ENCODE measurements at places on chromosomes 12 and 14.

GRCh38 chr14:85336817-85337216 is 193.1 kb upstream of the FLRT2 start:
- DNase-seq, result no peak

DNA sequence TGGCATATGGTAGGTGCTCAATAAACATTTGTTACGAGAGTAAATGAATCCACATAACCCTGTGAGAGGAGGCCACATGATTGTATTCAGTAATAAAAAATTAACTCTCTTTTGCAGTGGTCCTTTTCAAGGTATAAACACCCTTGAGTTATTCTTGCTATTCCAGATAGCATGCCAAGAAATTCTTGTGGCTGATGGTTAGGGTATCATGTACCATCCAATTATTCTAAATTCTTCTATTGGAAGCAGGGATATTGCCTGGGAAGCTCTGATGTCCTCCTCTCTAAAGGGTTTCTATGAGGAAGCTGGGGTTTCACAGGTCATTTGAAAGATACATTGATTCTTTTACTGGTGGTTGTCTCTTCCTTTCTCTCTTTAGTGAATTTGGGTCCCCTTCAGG is 10.1 kb downstream of the AKAP6 start:
- no peak for DNase-seq

DNA sequence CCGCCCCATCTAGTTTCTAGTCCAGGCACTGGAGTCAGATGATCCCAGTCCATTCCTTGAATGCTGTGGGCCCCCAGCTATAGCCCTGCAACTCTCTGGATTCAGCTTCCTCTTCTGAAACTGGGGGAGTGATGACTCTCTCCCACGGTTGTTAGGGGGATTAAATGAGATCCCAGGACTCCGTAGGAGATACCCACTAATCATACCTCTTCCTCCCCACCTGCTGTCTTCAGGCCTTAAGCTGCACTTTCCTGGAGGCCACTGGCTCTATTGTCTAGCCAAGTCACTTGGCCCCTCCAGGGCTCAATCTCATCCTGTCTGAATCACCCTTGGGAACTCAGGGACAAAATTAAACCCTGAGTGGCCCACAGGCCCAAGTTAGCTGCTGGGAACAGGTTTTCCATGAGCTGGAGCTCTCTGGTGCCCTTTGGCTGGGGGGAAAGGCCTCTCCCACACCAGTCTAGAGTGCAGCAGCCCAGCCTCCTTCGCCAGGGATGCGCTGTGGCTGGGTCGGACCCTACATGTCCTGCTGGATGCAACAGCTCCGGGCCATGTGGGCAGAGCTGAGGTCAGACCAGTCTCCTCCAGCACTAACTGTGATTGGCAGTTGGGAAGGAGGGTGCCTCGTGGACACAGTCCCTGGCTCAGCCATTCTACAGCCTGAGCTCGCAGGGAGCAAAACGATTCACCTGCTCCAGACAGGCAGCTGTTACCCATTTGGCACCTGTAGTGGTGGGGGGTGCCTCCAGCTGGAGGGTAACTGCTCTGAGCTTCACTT is 6.0 kb upstream of the ASB2 start:
- no peak for DNase-seq

GRCh38 chr12:26120561-26121274 is 4.1 kb downstream of the BHLHE41 start:
- no peak for DNase-seq

- no peak for DNase-seq
These were observed 13.5 kb upstream of the FKBP11 start for GRCh38 chr12:48938805-48939204.

- DNase-seq, result no peak
These were observed 879 bp downstream of the GDF3 start for GRCh38 chr12:7694556-7695236.

- DNase-seq, result no peak
These were observed 118.2 kb upstream of the GSC start for GRCh38 chr14:94888121-94888520.

DNA sequence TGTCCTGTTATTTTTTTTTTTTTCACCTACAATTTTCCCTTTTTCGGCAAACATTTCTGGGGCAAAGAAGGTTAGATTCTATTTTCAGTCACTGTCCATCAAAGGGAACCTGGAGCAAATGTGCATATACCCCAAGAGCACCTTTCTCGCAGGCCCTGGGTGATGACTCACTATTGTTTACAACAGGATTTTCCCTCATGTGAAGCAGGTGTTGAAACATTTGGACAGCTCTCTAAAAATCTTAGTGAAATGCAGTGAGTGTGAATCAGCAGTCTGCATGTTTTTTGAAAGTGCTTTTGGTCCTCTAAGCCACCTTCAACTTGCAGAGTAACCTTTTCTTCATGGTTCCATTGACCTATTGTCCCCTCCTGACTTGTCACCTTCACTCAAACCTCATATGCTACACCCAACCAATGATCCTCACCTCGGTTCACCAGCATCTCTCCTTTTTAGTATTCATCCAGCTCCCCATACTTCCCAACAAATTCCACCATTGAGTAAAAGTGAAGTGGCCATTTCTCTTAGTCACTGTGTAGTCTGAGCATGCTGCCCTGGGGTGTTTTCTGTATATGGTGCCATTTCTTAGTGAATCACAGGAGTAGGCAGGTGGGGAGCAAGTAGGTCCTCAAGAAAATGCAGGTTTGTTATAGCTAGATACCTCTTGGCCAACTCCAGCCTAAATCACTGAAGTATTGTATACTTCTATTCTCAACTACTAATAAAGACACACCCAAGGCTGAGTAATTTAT is 260.2 kb downstream of the BMP4 start:
- no peak for DNase-seq

DNA sequence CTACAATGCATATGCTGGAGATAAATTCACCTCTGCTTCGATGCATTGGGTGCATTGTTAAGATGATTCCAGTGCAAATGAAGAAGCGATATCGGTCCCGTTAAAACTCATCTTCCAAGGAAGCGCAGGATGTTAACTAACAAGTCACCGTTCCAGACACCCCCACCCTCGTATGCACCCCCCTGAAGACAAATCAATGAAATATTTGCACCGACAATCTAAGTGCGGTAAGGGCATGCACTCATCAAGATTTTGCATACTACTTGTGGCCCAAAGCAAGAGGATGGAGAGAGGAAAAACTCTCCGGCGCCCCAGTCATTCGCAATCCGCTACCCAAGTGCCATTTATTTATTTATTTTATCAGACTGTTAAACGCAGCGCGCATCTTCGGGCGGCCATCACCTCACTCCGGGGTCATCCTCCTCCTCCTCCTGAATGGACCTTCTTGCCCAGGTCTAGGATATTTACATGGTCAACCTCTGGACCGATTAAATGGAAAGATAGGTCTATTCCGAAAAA is 1.2 kb downstream of the NOVA1 start:
- DNase-seq, result no peak

GRCh38 chr12:7972734-7973456 is 36.9 kb upstream of the SLC2A3 start:
- no peak for DNase-seq

- DNase-seq, result no peak
These were observed 101.4 kb downstream of the PDE3A start for GRCh38 chr12:20469756-20470155.

- DNase-seq, result no peak
These were observed 111.6 kb upstream of the BTG1 start for GRCh38 chr12:92257261-92257660.

DNA sequence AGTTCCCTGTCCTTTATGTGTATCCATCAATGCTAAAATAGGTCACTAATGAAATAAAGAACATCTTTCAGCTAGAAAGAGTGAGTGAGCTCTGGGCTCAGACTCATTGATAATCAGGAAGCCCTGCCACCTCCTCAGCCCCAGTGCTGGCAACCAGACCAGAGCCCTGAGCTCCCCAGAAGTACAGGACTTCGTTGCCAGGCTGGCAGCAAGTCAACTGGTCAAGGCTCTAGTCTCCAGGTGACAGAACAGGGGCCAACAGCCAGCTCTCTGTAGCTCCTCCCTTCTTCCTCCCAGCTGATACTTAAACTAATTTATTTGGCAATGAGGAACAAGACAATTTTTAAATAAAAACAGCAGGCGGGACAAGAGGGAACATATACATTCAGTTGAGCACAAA is 145.3 kb downstream of the EGLN3 start:
- no peak for DNase-seq

DNA sequence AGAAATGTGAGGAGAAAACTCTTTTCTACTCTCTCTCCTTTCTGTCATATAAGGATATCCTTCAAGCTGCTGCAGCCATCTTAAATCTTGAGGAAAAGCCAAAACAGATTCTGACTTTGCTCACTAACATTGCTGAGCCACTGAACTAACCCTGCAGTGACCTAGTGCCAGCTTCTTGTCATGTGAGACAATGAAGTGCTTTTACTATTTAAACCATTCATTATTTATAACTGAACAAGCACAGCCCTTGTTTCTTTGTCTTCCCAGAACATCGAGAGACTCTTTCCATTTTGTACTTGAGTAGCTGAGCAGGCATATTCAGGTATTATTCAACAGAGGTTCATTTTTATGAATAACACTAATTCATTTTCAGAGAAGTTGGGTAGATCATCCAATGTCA is 455.0 kb upstream of the TMPO start:
- DNase-seq, result no peak

GRCh38 chr12:124884587-124885438 is 21.1 kb upstream of the SCARB1 start:
- no peak for DNase-seq

DNA sequence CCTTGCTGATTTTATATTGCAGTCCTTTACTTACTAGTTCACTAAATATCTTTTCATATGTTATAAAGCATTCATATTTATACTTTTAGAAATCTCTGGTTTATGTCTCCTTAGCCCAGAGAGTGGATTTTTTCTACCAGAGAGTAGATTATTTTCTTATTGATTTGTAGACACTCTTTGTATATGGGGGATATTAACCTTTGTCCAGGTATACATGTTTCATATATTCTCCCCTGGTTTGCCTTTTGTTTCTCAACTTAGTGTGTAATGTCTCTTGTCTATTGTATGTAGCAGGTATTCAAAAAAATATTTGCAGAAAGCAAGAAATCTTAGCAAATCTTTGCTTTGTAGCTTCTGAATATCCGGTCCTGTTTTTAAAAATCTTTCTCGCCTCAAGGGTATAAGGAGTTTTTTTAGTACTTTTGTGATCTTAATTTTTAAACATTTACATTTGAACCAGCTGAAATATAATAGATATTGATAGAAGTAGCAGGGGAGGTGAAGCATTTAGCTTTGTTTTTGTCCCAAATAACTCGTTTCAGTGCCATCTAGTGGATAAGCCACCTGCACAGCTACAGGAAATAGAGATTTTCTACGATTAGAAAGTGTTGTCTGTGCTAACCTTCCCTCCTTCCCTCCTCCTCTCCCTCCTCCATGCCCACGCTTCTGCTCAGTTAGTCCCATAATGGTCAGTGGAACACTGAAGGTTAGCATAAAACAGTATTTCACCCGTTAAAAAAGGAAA is 97.0 kb downstream of the PHETA1 start:
- DNase-seq, result no peak

DNA sequence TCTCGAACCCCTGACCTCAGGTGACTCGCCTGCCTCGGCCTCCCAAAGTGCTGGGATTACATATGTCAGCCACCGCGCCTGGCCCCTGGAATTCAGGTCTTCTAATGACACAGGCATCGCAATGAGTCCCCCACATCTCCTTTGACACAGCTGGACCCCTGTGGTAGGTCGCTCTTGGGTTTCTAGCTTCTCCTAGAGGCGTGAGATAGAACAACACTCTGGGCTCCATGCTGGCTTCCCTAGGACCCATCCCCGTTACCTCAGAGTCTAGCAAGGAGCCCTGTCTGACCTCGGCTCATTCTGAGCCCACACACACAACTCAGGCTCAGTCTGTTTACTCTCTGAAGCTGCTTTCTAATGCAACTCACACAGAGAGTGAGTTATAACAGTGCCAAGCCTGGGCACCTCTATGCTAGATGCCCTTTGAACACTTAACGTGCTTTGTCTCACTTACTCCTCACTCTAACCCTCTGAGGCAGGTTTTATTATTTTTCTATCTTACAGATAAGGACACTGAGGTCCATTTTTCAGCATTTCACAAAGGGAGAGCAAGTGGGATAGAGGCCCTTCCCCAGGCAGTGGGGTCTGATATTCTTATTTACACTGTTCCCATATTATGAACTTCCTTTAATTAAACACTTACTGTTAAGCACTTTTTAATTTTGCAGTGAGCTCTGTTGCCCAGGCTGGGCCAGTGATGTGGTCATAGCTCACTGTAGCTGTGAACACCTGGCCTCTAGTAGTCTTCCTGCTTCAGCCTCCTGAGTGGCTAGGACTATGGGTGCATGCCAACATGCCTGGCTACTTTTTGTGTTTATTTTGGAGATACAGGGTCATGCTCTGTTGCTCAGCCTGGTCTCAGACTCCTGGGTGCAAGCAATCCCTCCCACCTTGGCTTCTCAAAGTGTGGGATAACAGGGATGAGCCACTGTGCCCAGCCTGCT is 40.6 kb upstream of the RBM19 start:
- DNase-seq, result no peak

Measured in NCI-H1092 (cell line).